ENCODE measurements at places on chromosomes 12 and 14.

DNA sequence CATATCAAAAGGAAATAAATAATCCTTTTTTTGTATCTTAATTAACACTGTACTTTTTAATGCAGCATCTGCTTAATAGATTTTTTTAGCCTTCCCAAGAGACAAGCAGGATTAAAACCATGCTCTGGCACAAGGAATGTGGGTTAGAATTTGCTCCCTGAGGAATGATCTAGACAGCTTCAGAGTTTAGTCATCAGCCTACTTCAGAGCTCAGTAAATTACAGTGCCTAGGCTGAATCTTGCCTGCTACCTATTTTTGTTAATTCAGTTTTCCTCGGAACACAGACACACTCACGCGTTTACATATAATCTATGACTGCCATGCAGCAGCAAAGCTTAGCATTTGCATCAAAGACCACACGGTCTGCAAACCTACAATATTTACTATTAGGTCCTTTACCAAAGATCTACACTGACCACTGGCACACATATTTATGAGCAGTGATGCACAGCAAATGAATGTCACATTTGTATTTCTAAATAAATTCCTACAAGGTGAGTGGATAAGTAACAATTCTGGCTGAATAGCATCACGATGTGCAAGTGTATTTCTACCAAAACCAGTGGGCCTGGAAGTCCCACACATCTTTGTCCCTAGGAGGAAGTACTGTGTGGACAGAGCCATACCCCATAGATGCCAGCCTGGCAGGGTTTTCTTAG lies 309.8 kb upstream of the TMEM132C start:
- DNase-seq = no peak

DNA sequence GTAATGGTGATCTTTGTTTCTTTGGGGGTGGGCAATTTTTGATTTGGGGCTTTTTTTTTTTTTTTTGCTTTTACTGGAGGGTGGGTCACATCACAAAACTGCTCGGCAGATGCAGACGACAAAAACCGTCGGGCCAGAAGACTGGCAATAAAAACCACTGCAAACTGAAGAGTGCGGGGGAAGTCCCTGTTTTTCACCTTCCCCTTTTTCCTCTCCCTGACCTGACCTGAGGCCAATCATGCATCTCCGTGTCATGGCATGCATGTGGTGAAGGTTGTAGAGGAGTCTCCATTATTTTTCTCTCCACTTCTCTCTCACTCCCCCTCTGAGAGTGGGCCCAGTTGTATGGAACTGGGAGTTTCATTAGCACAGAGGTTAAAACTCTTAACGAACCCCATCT lies 57.5 kb downstream of the AP5M1 start:
- DNase-seq = no peak

DNA sequence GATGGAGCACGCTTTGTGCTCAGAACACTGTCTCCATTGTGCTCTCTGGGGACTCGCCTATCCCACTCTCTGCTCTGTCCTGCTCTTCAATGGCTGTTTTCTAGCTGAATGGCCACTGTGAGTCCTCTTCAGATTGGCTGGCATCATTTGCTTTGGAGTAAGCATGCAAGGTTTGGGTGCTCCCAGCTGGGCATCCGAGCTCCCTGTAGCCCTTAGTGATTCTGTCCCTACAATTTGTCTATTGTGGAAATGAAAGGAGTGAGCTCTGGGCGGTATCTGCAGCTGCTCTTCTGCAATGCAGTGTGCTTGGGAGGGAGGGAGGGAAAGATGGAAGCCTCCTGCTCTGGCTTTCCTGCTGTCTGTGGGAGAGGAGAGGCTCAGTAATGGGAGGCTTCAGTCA lies 84.8 kb downstream of the SMOC1 start:
- no peak for DNase-seq

GRCh38 chr14:100312877-100313400 lies 6.7 kb upstream of the SLC25A29 start:
- DNase-seq = peak; percentile 67

- DNase-seq = no peak
These were observed 15.8 kb upstream of the VPS33A start for GRCh38 chr12:122282061-122282460.

DNA sequence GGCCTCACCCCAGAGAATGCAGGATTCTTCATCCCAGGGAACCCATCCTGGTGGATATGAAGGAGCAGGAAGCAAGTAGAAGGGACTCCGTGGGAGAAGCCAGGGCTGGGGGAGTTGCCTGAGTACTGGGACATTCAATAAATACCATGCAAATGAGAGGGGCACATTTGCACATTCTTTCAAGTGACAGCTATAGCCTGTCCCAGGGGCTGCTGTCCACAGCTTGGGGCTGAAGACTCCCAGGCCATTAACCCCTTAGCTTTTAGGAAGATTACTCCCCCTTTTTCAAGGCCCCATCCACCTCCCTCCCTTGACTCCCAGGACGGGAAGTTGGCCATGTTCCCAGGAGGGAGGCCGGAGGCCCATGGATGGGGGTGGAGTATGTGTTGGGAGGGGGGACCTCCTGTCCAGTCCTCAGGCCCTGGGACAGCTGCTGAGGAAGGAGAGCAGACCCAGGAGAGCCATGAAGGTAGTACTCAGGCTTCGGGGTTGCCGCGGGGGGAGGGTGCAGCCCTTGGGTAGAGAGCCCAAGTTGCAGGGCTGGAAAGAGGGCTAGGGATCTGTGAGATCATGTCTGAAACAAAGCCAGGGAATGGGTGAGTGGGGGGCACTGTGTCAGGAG lies 974 bp upstream of the TNS2 start:
- DNase-seq = no peak

GRCh38 chr14:52405314-52405713 lies 91.2 kb downstream of the PTGER2 start:
- no peak for DNase-seq

- no peak for DNase-seq
These were observed 991.9 kb downstream of the TMEM121 start for GRCh38 chr14:106518054-106518943.

- no peak for DNase-seq
These were observed 183.3 kb downstream of the RBM19 start for GRCh38 chr12:113782873-113783272.

DNA sequence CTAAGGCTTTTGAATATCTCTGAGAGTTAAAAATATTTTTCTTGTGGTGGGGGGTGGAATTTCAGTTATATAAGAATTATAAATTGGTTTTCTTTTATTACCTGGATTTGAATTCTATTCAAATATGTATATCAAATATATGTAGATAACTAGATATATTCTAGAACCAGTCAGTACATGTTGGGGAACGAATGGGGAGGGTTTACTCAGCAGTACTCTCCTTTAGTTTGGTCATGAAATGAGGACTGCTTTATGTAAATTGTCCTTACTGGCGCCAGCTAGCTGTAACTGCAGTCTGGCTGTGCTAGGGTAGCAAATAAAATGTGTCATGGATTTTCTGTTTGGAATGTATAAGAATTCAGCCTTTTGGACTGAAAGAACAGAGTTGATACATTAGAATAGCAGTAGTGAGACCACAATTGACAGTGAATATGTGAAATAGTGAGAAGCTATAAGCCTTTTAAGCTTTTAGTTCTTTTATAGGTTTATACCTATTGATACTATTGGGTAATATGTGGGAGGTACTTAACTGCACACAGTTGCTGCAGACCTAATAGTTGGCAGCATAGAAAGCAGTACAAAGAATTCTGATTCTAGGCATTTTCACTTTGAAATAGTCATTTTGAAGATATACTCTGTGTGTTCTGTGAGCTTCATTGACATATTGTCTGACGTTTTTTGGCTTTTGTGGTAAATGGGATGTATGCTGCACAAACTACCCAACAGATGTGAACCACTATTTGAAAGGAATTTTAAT lies 29.0 kb downstream of the ATF7IP start:
- DNase-seq = peak; percentile 48

DNA sequence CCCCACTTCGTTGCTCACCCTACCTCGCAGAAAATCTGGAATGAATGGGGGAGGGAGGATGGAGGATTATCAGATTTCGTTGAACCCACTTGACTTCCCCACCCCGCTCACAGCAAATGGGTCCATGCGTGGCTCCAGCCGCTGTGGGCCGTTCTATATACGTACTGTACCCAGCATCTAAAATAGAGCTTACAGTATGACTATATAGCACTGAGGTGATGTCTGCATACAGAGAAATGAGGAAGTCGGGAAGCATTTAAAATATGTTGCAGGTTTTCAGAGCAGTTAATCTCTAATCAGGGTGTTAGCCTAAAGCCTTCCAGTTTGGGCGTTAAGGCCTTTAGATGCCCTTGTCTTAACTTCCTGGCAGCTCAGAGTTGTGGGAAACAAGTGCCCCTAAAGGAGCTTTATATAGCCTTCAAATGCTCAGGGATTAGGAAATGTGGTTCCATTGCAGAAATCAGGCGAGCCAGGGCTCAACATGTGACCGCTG lies 1.4 kb downstream of the BICDL1 start:
- DNase-seq = peak; percentile 54

DNA sequence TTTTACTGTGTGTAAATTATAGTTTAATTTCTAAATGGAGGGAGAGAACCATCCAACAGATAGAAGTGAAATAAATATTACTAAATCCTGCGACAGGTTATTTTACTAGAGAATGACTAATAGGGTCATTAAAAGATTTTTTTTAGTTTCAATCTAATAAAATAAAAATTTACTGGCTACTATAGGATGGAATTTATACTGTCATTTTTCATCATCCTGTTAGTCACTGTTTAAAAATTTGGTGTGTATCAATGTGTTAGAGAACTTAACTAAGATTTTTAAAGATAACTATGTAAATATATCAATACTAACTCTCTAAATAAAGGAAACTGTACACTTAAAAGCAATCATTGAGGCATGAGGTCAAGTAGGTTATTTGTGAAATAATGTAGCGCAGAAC lies 41.1 kb upstream of the CDKN3 start:
- DNase-seq = no peak

- DNase-seq = no peak
These were observed 321.5 kb downstream of the TMEM117 start for GRCh38 chr12:44157359-44157758.

DNA sequence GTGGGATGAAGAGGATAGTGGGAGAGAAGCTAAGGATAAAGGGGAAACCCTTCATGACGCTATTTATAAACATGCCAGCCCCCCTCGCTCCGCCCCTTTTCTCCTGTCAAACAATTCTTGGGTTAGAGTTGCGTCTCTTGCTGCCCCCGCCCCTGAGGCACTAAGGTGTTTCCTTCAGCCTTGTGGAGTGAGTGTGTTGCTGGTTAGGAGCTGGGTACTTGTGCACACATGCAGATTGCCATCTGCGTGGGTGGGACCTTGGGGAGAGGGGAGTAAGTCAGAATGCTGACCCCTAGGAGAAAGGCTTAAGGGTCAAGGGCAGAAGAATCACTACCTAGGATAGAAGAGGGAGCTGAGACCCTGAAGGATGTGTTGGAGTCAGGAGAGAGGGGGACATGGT lies 5.4 kb downstream of the FOXJ2 start:
- no peak for DNase-seq
